ENCODE measurements at places on chromosomes 11 and 22. TPM values are rescaled to one million over a fixed set of nuclear protein-coding genes. Genes with fewer than 3 reads are reported as not detected.

The PDGFD gene
- 4.8 TPM for total RNA-seq

DNA sequence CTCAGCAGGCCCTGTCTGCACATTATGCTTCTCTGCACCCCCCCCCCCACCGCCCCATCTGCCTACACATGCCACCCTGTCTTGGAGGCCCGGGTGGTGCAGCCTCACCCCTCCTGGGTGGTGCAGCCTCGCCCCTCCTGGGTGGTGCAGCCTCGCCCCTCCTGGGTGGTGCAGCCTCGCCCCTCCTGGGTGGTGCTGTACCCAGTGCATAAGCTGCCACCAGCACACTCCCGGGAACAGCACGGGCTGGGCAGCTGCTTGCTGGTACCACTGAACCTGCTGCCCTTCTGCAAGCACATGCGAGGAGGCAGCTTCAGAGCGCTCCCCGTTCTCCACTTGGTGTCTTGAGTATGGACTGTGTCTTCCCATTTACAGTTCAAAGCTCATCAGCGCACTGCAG lies 69.3 kb downstream of the NCAPD3 start:
- H3K27me3 ChIP-seq: no peaks in the 10 kb centered on the region
- DNase-seq: no peak
- H3K27ac ChIP-seq: no peak overlapping the region
- no peaks in the 10 kb centered on the region for H3K4me1 ChIP-seq
- H3K36me3 ChIP-seq: peaks cover 85% of the 10 kb centered on the region
- no peak overlapping the region for H3K4me3 ChIP-seq

- no peak overlapping the region for H3K4me3 ChIP-seq
- peaks cover 60% of the 10 kb centered on the region for H3K27me3 ChIP-seq
- no peak for DNase-seq
- H3K4me1 ChIP-seq: no peaks in the 10 kb centered on the region
Observed at GRCh38 chr22:22099194-22099486, 116.6 kb upstream of the TOP3B start.

DNA sequence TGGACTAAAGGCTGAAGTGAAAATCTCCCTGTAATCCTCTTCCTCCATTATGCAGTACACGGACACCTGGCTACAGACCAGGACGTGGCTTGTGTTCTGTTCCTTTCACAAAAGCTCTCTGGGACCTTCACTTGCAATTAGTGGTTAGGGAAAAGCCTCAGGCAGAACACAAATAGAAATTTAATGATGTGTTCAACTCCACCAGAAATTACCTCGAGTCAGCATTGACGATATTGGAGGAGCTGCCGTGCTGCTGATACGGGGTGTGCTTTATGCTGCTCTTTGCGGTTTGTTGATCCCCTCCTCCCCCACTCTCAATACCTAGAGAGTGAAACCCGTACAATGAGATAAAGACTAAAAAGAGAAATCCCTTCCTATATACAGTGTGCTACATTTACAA lies 48.9 kb downstream of the POLD3 start:
- no peak overlapping the region for H3K27ac ChIP-seq
- no peaks in the 10 kb centered on the region for H3K27me3 ChIP-seq
- no peak overlapping the region for H3K4me3 ChIP-seq
- no peak for DNase-seq

DNA sequence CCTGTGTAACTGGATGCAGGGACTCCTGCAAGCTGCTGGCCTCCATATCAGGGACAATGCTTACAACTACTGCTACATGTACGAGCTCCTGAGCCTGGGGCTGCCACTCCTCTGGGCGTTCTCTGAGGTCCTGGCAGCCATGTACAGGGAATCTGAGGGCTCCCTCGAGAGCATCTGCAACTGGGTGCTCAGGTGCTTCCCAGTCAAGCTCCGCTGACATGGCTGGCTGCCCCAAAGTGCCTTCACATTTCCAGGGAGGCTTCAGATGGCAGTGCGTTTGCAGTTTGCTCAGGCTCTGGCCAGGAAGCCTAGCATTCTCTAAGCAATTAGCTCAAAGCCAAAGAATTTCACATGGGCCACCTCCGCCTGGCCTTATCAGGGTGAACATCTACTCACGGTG lies 117.4 kb upstream of the PARVA start:
- no peaks in the 10 kb centered on the region for H3K36me3 ChIP-seq
- H3K4me3 ChIP-seq: no peak overlapping the region
- H3K4me1 ChIP-seq: peaks cover 15% of the 10 kb centered on the region
- DNase-seq: no peak
- H3K27ac ChIP-seq: no peak overlapping the region

DNA sequence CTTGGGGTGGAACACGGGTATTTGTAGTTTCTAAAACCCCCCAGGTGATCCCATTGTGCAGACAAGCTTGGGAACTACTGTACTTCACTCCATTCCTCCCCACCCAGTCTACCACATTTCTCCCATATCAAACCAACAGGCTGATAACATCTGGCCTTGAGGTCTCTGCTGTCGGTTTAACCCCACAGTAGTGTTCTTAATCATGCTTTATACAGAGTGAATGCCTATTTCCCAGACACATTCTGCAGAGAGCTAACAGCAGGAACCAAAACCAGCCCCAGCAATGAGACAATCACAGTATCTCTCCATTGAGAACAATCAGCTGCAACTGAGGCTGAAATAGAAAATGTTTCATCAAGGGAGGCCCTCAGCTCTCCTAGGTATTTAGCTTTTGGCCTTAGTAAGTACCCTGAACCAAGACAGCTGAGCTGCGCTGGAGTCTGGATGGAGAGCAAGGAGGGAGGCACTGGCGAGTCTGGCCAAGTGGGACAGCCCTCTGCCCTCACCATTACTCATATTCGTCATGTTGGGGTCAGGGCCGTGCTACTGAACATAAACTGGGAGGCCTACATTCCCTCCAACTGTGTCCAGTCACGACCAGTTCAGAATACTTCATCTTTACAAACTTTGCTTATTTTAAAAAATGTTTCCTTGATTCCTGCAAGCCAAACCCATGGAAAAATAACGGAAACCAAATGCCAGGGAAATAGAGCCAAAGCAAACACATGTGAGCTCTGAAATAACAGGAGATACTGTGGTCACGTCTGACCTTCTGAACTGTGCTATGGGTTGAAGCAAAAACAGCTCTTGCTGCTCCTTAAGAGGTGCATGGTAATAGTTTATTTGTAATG lies 81.0 kb downstream of the CCDC34 start:
- peak; percentile 72 for DNase-seq
- no peaks in the 10 kb centered on the region for H3K27me3 ChIP-seq
- H3K36me3 ChIP-seq: no peaks in the 10 kb centered on the region
- H3K27ac ChIP-seq: peak overlapping the region; percentile 27
- H3K4me1 ChIP-seq: peaks cover 12% of the 10 kb centered on the region

The IFITM1 gene
- 558 TPM for total RNA-seq

- no peak for DNase-seq
- H3K4me1 ChIP-seq: peaks cover under 1% of the 10 kb centered on the region
- no peaks in the 10 kb centered on the region for H3K36me3 ChIP-seq
- no peak overlapping the region for H3K4me3 ChIP-seq
Observed at GRCh38 chr11:16346975-16347374, 9.4 kb downstream of the SOX6 start.

The CNGA4 gene
- total RNA-seq: 1.7 TPM

The TBX10 gene
- not detected for total RNA-seq

DNA sequence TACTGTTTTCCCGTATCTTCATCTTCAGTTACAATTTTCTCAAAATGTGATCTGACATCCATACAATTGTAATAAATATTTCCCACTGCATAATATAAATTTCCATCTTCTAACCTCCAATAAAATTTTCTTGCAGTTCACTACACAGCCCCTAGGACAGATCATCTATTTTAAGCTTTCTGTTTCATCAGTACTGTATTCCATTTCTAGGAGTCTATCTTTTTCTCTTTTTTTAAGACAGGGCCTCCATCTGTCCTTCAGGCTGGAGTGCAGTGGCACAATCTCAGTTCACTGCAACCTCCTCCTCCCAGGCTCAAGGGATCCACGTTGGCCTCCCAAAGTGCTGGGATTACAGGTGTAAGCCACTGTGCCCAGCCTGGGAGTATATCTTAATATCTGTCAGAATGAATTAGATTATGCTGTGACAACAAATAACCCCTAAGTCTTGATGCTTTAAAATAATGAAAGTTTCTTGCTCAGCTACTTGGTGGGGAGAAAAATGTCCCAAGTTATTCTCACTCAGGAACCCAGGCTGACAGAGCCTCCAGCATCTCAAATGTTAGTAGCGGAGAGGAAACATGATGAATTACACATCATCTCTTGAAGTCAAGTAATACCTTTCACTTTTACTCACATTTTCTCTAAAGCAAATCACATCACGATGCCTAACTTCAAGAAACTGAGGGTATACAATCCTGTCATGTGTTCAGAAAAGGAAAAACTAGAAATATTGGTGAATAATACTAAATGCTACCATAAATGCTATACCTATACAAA lies 92.2 kb downstream of the BUD13 start:
- H3K27me3 ChIP-seq: no peaks in the 10 kb centered on the region
- no peaks in the 10 kb centered on the region for H3K4me1 ChIP-seq
- H3K27ac ChIP-seq: no peak overlapping the region
- H3K36me3 ChIP-seq: no peaks in the 10 kb centered on the region

DNA sequence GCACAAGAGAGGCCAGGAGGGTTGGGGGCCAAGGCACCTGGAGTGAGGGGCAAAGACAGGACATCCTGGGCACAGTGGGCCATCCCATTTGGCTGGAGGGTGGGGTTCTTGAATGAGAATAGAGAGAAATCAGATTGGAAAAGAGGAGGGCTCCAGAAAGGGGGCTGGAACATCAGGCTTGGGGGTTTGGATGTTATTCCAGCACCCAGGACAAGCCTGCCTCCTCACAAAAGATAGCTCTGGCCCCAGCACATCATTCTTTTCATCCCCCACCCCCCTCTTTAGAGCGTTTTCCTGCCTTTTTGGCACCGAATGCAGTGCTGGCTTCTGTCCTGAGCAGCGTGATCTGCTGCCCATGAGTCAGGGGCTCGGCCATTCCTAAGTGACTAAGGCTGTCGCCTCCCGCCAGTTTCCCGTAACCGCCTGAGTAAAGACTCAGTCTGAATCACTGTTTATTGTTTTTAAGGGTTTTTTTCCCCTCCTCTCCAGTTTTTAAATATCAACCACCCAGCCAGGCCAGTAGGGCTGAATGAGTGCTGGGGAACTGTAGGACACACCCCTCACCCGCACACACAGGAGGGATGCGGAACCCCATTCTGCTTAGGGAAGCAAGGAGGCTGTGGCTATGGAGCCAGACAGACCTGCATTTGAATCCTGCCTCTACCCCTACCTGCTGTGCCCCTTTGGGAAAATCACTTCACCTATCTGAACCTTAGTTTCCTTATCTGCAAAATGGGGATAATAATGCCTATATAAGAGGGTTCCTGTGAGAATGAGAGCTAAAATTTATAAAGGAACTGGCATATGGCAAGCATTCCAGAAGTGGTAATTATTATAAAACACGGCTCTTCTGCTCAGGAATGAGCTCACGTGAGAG lies 32.4 kb upstream of the NAV2 start:
- peak; percentile 86 for DNase-seq
- H3K4me3 ChIP-seq: no peak overlapping the region
- H3K36me3 ChIP-seq: no peaks in the 10 kb centered on the region
- H3K27ac ChIP-seq: no peak overlapping the region
